Activated CD8-positive, alpha-beta memory T cell treated with anti-CD3 and anti-CD28 coated beads, Interleukin-2, amount 50 U/mL, for 48 hours (primary cell): ENCODE measurements at places on chromosomes 7 and 10.

DNA sequence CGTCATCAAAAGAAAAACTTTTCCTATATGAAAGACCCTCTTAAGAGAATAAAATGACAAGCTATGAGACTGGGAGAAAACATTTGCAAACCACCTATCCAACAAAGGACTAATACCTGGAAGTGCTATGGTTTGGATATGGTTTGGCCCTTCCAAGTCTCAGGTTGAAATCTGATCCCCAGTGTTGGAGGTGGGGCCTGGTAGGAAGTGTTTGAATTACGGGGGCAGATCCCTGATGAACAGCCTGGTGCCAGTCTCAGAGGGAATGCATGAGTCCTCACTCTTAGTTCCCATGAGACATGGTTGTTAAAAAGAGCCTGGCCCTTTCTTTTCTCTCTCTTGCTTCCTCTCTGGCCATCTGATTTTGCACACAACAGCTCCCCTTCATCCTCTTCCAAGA lies 6.3 kb downstream of the ALDH18A1 start:
- DNase-seq, result no peak

DNA sequence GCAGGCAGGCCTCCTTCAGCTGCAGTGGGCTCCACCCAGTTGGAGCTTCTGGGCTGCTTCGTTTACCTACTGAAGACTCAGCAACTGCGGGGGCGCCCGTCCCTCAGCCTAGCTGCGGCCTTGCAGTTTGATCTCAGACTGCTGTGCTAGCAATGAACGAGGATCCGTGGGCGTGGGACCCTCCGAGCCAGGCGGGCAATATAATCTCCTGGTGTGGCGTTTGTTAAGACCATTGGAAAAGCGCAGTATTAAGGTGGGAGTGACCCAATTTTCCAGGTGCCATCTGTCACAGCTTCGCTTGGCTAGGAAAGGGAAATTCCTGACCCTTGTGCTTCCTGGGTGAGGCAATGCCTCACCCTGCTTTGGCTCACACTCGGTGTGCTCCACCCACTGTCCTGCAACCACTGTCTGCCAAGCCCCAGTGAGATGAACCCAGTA lies 159.2 kb upstream of the FOXP2 start:
- DNase-seq, result no peak

GRCh38 chr7:78383096-78383880 lies 584.7 kb downstream of the PHTF2 start:
- no peak for DNase-seq

GRCh38 chr10:10626734-10627133 lies 390.9 kb upstream of the CELF2 start:
- no peak for DNase-seq

DNA sequence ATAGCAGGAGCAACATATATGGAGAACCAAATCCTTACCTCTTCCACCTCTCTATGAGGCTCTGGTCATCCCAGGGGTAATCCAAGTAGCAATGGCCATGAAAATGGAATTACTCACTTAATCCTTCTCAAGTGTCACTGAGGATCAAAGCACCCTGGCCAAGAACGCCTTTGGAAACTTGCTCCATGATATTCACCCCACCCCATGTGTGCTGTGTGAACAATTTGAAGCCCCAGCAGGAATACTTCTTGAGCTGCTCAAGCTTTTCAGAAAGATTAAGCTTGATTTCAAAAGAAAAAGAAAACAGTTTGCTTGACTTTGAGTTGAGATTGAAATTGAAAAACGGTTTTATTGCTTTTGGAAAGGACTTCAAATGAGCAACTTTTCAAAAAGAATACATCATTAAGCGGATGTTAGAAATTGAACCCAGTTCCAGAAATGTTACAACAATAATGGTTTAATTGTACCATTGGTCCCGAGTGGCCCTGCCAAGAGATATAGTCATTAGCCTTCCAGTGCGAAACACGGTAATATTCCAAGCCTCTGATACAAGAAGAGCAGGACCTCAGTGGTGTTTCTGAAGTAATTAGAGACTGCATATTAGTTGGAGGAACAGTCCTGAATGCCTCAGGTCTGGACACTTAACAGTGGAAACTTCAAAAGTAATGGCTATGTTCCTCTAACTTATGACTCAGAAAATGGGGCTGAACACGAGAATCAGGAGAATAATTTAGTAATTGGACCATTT lies 208.1 kb downstream of the NEBL start:
- DNase-seq, result no peak

- DNase-seq, result no peak
Measured at GRCh38 chr10:125147971-125148439, 12.4 kb downstream of the CTBP2 start.

- no peak for DNase-seq
Measured at GRCh38 chr10:117609796-117610170, 67.2 kb downstream of the EMX2 start.

DNA sequence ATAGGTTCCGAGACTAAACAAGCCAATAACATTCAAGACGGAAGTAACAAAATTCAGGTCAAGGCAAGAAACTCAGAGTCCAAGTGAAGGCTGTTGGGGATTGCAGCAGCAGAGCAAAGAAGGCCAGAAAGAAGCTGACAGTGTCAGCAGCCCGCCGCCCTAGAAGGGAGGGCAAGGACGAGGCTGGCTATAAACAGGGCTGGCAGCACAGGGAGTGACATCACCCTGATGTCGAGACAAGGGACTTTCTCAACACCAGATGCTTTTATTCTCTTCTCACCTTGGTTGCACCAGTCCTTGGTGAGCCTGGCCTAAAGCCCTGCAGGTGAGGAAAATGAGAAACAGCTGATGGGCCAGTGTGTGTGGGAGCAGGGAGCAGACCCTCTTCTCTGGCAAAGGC lies 687.7 kb upstream of the NRP1 start:
- DNase-seq, result no peak

DNA sequence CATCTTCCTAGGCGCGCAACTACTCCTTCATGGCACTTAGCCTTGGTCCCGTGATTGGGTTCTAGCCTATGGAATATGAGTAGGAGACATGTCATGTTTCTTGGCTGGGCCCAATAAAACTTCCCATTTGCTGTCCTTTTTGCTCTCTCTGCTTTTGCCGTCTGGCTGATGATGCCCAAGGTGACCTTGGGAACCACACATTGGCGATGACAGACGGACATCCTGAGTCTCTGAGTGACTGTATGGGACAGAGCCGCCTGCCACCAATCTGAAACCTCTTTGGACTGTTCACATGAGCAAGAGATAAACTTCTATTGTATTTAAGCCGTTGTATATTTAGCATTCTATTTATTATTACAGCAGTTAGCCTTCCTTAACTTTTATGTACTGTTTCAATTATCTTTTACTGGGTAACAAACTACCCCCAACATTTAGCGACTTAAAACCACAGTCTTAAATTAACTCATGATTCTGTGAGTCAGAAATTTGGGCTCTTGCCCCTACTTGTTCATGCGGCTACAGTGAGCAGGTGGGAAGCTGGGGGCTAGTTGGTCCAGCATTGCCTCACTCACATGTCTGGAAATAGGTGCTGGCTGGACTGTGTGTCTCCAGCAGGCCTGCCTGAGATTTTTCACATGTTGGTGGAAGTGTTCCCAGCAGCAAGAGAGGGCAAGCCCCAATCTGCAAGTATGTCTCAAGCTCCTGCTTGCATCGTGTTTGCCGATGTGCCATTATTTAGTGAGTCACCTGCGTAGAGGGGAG lies 71.7 kb downstream of the NOD1 start:
- DNase-seq, result no peak

- DNase-seq, result no peak
Measured at GRCh38 chr7:70752794-70753241, 379.1 kb upstream of the GALNT17 start.

DNA sequence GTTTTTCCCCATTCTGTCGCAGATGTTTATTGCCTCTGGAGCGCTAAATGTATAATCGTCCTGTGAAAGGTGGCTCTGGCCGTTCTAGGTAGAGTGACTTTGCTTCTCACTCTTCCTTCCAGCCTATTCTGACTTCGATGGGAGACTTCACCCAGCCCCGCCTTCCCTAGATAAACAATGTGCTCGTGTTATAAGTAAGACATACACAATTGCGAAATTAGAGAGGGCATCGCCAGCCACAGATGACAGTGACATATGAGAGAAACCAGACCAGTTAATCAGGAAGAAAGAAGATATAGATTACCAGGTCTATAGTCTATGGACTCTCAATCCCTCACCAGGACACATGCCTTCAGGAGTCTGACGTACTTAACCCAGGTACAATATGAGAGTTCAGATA lies 1050.5 kb upstream of the AUTS2 start:
- no peak for DNase-seq

- DNase-seq, result no peak
Measured at GRCh38 chr10:94310369-94310768, 52.4 kb downstream of the NOC3L start.

DNA sequence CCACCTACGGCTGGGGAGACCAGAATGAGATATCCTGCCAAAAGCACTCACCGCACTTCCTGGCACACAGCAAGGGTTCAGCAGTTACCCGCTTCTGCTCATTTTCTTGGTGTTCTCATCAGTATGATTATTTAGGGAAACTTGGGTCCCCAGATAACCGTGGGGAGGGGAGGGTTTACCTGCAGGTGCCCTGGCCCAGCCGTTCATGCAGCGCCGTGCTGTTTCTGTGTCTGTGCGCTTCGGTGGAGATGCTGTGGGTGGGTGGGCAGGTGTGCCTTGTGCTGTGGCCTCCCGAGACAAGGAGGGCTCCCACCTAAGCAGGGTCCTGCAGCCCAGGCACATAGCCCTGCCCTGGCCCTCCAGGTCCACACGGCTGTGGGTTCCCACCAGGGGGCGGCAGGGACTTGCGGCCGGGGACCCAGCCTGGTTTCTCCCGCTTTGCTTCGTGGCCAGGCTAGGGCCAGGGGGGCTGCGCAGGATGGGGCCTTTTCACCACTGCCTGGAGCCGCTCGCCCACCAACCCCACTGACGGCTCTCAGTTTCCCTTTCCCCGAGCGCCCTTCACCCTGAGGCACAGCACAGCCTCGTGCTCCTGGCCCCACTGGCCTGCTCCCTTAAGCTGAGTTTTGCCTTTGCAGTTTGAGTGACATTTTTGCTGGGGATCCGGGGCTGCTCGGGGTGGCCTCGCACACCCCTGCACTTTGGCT lies 78.5 kb downstream of the LHPP start:
- DNase-seq, result peak; percentile 83

- peak; percentile 36 for DNase-seq
Measured at GRCh38 chr10:480928-481552, 208.4 kb downstream of the DIP2C start.

DNA sequence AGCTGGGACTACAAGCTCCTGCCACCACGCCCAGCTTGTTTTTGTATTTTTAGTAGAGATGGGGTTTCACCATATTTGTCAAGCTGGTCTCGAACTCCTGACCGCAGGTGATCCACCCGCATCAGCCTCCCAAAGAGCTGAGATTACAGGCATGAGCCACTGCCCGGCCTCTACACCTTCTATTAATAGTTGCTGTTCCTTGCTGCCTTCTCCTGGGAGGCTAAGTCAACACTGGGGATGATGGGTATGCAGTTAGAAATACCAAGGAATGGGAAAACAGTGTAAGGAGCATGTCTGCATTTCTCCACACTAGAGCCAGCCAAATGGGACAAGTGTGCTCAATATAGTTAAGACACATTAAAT lies 97.3 kb upstream of the PDLIM1 start:
- DNase-seq, result no peak

GRCh38 chr7:35617041-35617440 lies 77.9 kb downstream of the HERPUD2 start:
- DNase-seq, result no peak

- no peak for DNase-seq
Measured at GRCh38 chr7:49790209-49790608, 16.8 kb downstream of the VWC2 start.

DNA sequence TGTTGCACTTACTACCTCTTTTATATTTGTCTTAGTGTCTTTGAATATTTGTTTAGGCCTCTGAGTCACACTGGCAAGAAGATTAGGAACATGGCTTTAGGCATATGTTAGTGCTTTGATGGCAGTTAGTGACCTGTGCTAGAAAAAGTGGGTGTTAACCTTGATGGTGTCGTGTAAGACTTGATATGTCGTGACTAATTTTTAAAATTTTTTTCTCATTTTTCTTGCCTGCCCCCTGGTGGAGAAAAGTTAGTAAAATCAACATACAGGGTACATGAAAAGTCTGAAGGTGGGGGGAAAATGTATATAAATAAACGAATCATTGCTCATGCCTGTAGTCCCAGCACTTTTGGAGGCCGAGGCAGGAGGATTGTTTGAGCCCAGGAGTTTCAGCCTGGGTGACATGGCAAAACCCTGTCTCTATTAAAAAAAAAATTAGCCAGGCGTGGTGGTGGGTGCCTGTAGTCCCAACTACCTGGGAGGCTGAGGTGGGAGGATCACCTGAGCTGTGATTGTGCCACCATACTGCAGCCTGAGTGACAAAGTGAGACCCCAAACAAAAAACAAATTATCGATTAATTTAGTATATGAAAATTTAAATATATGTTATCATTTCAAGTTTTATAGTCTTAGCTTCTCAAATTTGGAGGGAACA lies 44.6 kb downstream of the TAX1BP1 start:
- DNase-seq, result no peak

- no peak for DNase-seq
Measured at GRCh38 chr7:7221599-7222038, 39.3 kb downstream of the C1GALT1 start.

DNA sequence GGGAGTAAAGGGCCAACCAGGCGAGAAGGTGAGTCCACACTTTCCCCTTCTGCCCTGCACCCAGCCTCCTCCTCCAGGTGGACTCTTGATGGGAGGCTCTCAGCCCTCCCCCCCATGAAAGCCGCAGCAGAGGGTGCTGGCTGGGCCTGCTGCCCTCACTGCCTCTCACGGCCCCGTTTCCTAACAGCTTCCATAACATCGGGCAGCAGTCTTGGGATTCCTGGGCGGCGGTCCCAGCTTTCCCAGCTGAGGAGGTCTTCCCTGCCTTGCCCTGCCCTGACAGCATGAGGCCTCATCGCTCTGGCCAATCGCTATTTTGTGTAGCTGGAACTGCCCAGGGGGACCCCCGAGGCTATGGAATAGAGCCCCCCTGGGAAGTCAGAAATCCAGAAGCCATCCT lies 76.3 kb downstream of the COL13A1 start:
- DNase-seq, result no peak

- DNase-seq, result no peak
Measured at GRCh38 chr7:42493436-42494198, 256.6 kb upstream of the GLI3 start.

DNA sequence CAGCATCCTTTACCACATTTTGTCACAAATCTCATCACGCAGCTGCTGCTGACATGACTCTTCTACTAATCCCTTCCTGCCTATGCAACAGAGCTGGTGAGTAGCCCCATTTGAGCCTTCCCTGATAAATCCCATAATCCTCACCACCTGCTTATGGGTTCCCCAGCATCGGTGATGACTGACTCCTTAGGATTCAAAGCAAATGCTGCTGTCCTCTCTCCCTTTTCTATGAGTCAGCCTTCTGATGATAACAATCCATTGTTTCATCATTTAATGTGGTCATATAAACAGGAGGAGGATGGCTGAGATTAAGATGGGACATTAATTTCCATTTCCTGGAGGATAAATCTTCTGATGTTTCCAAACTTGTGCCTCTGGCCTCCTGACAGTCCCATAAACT lies 73.4 kb downstream of the SORCS1 start:
- no peak for DNase-seq

GRCh38 chr10:124955868-124956267 lies 13.9 kb downstream of the ZRANB1 start:
- no peak for DNase-seq

- DNase-seq, result no peak
Measured at GRCh38 chr7:16905300-16906044, 23.7 kb upstream of the AGR3 start.
